ENCODE measurements at places on chromosomes 3 and 15.

GRCh38 chr3:151213151-151213550 lies 10.1 kb upstream of the GPR171 start:
- no peak for DNase-seq

DNA sequence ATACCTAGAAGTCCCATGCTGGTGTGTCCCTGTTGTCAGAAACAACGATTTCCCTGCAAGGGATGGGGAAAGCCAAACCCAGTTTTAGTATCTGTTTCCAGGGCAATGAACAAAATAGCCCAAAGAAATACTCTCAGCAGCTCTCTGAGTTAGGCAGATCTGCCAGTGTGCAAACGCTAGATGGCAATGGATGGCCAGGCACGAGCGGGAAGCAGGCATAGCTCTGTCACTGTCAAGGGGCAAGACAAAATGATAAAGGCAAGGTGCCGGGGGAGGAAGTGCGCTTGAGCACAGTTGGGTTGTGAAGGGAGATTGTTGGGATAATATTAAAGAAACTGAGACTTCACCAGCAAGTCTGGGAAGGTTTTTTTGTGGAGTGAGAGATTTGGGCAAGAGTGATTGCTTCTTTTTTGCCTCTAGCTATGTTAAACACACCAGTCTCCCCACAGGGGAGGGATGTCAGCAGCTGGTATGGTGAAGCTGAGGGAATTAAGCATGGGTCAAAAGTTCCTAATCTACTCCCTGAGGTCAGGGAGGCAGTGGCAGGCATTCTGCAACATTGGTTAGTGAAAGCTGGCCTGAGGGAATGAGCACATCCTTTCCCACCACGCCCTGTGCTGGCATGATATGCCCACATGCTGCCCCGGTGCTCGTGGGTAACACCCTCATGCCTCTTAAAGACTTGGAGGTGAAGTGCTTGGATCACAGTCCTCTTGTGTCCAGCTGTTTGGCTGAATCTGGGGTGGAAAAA lies 117.5 kb downstream of the PDCD6IP start:
- no peak for DNase-seq

- DNase-seq: no peak
Observed at GRCh38 chr3:25856902-25857518, 67.1 kb downstream of the OXSM start.

DNA sequence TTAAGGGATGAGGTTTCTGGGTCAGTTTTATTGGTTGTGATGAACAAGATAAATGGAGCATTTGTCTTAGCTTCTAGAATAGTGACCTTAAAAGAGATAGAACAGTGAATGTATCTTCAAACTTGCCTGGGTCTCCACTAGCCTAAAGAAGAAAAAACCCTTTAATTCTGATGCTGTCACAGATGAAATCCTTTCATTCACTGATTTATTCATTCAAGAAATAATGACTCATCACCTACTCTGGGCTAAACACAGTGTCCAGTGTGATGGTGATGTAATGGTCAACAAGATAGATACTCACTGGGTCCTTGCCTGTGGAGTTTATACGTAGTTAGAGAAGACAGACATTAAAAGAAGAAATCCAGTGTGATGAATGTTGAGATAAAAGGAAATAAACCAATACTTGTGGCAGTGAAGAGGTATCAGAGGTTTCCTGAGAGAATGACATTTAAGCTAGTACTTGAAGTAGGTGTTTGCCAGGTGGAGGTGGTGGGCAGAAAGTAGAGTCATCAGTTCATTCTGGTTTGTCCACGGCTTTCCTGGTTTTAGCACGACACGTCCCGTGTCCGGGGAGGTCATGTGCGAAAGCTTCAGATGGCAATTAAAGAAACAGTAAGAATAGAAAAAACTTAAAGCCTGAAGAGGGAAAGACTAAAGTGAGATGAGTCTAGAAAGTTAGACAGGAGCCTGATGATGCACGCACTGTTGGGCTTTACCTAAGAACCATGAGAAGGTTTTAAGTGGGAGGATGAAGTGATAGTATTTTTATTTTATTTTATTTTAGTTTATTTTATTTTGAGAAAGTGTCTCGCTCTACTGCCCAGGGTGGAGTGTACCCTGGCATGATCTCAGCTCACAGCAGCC lies 18.5 kb downstream of the PAK2 start:
- no peak for DNase-seq

DNA sequence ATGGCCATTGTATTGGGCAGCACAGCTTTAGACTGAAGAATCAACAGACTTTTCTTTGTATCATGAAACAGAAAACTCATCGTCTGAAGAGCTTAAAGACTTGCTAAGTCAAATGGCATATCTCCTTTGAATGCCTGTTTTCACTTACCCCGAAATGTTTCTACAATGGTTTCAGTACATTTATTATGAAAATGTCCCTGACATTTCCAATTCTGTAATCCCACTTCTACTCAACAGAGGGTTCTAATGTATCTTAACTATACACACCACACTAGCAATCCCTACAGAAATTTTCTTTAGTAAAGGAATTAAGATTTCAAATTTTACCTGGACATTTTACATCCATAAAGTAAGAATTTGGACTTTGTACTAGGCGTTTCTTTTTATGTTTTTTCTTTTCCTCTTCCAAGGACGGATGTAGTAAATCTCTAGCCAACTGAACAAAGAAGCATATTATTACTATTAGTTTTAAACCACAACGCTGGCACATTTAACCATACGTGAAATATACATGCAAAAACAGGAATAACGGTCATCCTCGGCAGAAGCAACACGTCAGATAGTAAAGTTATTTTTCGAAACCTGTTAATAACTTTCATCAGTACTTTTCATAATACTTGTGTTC lies 1.1 kb downstream of the RPS27L start:
- DNase-seq: no peak

DNA sequence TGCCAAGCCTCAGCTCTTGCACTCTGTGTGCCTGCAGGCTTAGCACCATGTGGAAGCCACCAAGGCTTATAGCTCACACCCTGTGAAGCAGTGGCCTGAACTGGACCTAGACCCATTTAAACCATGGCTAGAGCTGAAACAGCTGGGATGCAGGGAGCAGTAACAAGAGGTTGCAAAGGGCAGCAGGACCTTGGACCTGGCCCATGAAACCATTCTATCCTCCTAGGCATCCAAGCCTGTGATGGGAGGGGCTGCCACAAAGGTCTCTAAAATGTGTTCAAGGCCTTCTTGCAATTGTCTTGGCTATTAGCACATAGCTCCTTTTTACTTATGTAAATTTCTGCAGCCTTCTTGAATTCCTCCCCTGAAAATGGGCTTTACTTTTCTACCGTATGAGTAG lies 57.9 kb upstream of the NPAP1 start:
- no peak for DNase-seq

Data from NCI-H1417 (cell line).